ENCODE measurements at places on chromosomes 13 and 19.

GRCh38 chr13:48231933-48232332 is 1.1 kb upstream of the ITM2B start:
- DNase-seq = no peak

DNA sequence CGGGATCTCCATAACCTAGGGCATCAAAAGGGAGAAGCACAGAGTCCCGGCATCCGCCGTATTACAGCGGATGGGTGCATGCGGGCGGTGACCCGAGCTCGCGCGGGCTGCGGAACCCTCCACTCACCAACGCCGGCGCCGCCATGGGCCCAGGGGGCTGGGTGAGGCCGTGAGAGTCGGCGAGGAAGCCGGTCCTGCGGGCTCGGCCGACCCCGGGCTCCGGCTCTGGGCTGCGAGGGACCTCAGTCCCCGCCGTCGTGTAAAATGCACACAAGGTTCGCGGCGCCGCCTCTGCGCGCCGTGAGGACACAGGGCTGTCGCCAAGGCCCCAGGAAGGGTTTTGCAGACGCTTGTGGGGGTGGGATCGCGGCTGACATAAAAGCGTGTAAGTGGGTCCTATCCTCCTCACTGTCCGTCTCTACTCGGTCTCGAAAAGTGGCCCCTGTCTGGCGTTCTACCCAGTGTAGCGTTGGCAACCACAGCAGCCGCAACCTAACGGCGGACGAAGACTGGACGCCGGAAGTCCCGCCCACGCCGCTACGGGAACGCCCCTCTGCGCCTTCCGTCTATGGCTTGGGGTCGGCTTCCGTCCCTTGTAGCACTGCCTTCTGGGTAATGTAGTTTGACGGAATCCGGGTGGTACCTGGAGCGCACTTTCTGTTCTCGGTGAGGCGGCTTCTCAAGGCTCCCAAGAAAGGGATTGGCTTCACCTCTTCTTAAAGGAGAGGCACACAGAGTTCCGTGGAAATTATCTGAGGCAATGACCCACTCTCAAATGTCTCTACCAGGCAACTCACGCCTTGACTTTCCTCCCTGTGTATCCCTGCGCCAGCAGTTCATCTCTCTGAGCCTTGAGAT is at the start of gene ZNF599:
Gene ZNF599 (minus strand): TSS at position 519 of the 858 bp plus-strand sequence. CDS start 374 bp downstream, at position 145.
- peak; percentile 96 for DNase-seq

DNA sequence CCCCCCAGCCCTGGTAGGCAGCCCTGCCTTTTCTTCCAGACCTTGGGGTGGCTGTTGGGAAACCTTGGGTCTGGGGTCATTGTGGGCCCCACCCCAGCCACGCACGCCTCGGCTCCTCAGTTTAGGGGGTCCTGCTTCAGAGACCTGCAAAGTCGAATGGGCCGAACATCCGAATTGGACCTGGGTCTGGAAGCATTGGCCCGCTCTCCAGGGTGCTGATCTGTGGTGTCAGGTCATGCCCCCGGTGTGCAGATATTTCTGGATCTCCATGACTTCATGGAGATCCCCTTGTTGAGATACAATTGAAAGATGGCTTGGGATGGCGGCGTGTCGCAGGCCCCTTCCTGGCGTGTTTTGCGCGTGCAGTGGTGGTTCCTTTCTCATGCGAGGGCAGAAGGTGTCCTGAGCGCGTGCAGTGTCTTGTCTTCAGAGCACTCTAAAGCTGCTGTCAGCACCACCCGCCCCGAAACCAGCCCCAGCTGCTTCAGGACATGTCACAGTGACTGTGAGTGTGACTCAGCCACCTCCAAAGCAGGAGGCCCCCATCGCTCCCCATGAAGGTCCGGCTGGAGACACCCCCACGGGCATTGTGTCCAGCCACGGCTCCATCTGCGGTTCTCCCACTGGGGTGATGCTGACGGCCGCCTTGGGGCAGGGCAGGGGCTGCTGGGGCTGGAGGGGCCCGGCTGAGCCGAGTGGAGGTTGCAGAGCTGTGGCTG is 112.7 kb downstream of the KDM4B start:
- DNase-seq = no peak

- DNase-seq = peak; percentile 28
Measured at GRCh38 chr13:111936267-111936925, 130.6 kb upstream of the SOX1 start.

DNA sequence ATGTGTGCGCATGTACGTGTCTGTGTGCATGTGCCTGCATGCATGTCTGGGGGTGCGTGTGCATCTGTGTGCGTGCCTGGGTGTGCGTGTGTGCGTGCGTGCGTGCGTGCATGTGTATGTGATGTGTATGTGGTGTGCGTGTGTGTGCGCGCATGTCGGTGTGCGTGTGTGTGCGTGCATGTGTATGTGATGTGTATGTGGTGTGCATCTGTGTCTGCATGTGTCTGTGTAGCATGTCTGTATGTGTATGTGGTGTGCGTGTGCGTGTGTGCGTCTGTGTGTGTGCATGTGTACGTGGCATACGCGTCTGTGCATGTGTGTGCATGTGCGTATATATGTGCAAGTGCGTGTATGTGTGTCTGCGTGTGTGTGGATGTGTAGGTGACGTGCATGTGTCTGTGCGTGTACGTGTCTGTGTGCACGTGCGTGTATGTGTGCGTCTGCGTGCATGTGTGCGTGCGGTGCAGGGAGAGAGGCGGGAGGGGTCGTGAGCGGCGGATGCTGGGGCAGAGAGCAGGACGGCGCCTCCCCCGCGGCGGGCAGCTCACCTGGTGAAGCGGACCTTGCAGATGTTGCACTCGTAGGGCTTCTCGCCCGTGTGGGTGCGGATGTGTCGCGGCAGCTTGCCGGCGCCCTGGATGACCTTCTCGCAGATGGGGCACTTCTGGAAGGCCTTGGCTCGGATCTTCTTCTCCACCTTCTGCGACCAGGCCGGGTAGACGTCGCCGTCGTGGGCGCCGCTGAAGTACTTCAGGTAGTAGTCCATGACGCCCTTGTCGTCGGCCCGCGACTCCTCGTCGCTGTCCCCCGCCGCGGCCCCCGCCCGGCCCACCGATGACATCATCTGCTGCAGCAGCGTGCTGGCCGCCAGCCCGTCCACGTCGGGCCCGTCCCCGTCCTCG is 13.0 kb downstream of the ZBTB7A start:
- DNase-seq = no peak

GRCh38 chr13:59954601-59955000 is 209.1 kb downstream of the DIAPH3 start:
- no peak for DNase-seq

DNA sequence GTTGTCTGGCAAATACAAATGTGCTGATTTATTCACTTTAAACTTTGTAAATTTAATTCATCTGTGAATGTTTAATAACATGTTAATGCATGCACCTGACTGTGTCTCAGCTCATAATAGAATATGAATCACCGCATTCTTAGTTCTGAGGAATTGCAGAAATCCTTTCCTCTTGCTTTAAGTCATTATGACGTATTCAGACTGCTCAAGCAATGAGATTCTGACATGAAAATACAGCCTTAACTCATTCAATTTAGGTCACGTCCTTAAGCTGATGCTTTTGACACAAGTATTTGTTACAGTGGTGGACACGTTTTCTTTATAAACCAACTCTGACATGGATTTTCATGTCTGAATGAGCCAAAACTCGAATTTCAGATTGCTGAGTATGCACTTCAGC is 541.0 kb upstream of the KLF12 start:
- DNase-seq = no peak

DNA sequence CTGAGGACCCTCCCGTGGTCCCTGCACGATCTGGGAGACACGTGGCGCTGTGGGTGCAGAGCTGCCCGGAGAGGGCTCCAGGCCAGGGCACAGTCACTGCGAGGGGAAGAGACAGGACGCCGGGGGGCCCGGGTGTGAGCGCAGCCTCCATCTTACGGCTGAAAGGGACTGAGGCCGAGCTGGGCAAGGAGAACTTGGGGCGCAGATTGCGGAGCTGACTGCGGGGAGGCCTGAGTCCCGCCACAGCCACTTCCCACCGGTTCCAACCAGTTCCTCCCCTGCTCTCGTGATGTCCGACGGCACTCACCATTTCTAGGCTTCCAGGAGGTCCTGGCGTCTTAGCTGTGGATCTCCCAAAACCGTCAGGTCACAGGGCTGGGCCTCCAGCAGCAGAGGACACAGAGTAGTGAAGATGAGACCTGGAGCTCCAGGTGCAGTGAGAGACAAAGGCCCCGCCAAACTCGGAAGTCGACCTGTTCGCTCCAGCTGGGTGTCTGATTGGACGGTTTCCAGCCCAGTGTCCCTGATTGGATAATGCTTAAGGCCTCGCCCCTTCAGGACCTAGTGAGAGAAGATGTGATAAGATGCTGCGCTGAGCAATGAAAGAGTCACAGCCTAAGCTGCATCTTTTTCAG is 4.8 kb upstream of the ZNF253 start:
- DNase-seq = peak; percentile 76

DNA sequence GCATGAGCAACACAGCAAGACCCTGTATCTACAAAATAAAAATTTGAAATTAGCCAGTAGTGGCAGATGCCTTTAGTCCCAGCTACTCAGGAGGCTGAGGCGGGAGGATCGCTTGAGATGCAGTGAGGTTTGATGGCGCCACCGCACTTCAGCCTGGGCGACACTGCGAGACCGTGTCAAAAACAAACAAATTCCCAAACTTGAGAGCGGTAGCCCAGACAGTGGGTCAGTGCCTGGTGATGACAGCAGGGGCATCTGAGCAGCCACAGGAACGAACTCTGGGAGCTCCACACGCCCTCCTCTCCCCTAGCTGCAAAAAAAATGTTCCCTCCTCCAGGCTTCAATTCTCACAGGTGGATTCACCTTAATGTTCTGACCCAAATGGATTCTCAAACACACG is 14.1 kb downstream of the ZNF490 start:
- peak; percentile 30 for DNase-seq

DNA sequence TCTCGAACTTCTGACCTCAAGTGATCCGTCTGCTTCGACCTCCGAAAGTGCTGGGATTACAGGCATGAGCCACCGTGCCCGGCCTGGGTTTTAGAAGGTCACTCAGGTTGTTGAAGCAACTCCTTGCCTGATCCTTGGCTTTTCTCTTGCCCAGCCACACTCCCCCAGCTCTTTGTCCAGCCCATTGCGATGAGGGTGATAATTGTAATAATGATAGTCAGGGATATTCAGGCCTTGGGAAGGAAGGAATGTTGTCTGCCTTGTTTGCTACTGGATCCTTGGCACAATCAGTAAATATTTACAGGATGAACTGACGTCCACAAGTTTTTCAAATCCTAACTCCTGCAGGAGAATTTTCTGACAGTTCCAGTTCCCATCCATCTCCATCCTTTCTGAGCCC is 1.8 kb downstream of the THOP1 start:
- DNase-seq = no peak

DNA sequence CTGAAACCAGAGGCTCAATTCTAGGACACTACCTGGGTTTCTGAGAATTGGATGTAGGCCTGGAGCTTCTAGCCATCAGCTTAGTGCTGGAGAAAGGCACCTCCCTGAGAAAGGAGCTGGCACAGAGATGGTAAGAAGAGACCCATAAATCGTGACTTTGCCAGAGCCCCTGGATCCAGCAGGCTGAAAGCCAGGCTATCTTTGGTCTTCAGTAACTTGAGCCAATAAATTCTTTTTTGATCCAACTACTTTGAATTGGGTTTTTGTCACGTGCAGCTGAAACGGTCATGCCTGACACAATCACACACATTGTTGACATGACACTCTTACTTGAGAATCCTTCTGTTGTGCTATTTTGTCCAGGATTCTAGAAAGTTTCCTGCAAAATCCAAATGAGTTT is 103.4 kb downstream of the LHFPL6 start:
- no peak for DNase-seq

GRCh38 chr13:24274452-24275021 is 34.8 kb upstream of the C1QTNF9 start:
- peak; percentile 88 for DNase-seq

- no peak for DNase-seq
Measured at GRCh38 chr19:51531349-51532315, at the start of gene SIGLEC6. Gene SIGLEC6, minus strand, starts transcription at chr19:51531670. Its CDS starts 22 bp downstream, at chr19:51531648.

DNA sequence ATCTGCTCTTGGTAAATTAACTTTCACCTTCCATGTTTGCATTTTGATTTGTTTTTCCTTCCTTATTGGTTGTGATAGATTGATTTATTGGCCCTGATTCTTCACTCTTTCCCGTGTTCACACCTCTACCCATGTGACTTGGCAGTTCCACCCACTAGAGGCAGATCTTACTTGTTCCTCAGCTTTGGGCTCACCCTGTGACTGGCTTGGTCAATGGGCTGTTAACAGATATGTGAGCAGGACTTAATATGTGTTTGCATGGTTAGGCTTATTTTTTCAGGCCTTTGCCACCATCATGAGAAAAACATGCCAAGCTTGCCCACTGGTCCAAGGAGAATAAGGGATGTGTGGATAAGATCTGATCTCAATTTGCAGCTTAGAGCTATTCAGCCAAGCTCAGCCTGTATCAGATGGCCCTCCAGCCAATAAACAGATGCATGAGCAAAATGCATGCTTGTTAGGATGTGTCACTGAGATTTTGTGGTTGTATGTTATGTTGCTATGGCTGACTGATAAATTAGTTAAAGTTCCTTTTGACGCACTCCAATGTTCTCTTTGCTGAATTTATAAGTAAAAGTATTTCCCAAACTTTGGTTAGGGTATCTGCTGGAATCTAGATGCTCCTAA is 48.0 kb downstream of the RGCC start:
- no peak for DNase-seq

GRCh38 chr13:102597029-102597961 is 509 bp downstream of the TPP2 start:
- DNase-seq = peak; percentile 73

GRCh38 chr13:90185734-90186133 is 1161.8 kb upstream of the MIR17HG start:
- no peak for DNase-seq

DNA sequence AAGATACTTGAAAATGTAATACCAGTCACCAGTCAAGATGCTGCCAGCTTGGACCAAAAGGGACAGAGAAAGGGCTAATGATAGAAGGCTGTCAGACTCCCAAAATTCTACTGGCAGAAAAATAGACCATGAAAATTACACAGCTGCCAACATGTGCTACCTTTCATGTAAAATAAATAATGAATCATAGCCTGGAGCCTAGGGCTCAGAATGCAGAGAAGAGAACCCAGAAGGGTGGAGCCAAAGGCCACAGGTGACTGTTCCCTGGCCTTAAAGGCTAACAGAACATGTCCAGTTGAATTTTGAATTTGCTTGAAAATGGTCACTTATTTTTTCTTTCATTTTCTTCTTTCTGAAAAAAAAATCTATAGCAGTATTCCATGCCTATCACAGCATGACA is 1827.0 kb upstream of the MIR17HG start:
- DNase-seq = no peak

- peak; percentile 90 for DNase-seq
Measured at GRCh38 chr19:49475995-49476880, 2.2 kb downstream of the FLT3LG start.

- peak; percentile 89 for DNase-seq
Measured at GRCh38 chr19:48999481-49000325, 6.0 kb downstream of the RUVBL2 start.

- no peak for DNase-seq
Measured at GRCh38 chr13:72960541-72960940, 98.3 kb upstream of the KLF5 start.

DNA sequence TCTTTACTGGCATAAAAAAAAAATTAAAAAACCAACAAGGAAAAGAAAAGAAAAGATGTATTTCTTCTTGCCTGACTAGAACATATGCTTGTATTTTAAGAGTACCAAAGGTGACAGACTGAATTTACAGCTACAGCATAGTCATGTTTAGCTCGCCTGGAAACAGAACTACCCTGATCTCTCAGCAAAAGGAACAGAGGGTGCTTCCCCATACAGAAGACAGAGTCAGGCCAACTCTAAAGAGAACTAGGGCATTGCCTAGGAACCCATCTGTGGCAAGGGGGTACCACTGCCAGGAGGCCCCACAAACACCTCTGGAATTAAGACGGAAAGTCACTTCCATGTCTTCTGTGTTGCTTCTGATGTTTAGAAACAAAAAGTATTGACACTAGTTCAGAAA is 252.1 kb upstream of the STARD13 start:
- DNase-seq = no peak
